Cortex of kidney (tissue), 1 donor: ENCODE measurements at places on chromosomes 7 and 10.

GRCh38 chr7:55397617-55398016, 32.5 kb downstream of the LANCL2 start:
- DNase-seq = no peak

- no peak for DNase-seq
Measured at GRCh38 chr7:112395411-112395810, 54.8 kb upstream of the IFRD1 start.

GRCh38 chr7:73811760-73812168, 19.0 kb upstream of the CLDN4 start:
- no peak for DNase-seq

- DNase-seq = no peak
Measured at GRCh38 chr10:91366704-91367103, 43.4 kb upstream of the HECTD2 start.

- DNase-seq = no peak
Measured at GRCh38 chr10:73413108-73413527, 740 bp downstream of the ANXA7 start.

- DNase-seq = no peak
Measured at GRCh38 chr7:50095634-50096033, 2.6 kb upstream of the ZPBP start.

DNA sequence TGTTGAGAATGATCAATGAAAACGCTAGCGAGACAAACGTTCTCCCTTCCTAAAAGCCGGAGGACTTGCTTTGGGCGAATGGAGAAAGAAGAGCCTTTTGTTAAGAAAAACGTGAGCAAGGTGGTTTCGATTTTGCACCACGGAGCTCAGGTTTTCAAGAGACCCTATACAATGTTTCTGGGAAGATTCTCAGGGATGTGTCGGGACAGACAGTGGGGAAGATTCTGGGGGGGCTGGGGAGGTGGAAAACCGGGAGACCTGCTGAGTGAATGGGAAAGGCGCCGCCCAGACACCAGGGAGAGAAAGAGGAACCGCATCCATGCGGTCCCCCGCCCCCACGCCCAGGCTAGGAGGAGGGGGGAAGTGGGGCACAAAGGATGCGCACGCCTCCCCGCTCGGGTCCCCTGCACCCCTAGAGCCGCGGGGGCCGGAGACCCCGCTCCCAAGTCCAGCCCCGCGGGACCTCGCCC, 745 bp downstream of the YWHAG start:
- no peak for DNase-seq
